ENCODE measurements at places on chromosomes 6 and 20.

GRCh38 chr20:24337069-24337468 lies 132.4 kb upstream of the SYNDIG1 start:
- DNase-seq, result no peak

DNA sequence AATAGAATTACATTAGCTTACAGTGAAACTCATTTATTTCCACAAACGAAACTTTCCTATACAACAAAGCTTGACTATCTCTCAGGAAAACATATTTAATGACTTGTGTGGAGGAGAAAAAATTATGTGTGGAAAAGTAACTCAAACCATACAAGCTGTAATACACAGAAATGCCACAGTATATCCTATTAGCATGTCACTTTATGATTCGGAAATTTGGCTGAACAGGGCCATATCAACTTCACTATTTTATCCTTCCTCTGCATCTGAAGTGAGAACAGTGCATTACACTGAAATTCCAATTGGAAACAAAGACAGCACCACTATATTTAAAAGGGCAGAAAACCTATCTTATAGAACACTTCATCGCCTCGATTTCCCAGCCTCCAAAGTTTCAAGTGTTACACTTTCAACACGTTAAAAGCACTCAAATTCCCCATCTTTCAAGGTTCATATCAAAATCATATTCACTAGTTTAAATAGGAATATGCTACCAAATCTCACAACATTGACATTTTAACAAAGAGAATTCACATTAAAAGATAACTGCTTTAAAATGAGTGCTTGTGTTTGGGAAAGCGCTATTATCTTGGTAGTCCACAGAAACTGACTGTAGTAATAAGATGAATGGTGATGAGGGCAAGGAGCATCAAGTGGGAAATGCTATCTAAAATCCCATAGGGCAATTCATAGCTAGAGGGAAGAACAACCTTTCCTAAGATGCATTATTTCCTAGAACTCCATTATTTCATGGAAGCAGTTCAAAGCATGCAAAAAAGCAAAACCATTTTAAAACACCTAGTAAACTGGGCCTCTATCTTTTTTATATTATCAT lies 1.8 kb downstream of the REV3L start:
- DNase-seq, result no peak

- DNase-seq, result no peak
Measured at GRCh38 chr6:154960854-154961530, 34.1 kb upstream of the TIAM2 start.

- DNase-seq, result no peak
Measured at GRCh38 chr6:16767765-16768476, 6.7 kb upstream of the ATXN1 start.

- DNase-seq, result no peak
Measured at GRCh38 chr20:9989066-9989724, 45.6 kb upstream of the ANKEF1 start.

GRCh38 chr6:52590152-52590891 lies 13.5 kb upstream of the TRAM2 start:
- DNase-seq, result peak; percentile 17

- DNase-seq, result no peak
Measured at GRCh38 chr6:131208787-131209186, 73.5 kb downstream of the AKAP7 start.

DNA sequence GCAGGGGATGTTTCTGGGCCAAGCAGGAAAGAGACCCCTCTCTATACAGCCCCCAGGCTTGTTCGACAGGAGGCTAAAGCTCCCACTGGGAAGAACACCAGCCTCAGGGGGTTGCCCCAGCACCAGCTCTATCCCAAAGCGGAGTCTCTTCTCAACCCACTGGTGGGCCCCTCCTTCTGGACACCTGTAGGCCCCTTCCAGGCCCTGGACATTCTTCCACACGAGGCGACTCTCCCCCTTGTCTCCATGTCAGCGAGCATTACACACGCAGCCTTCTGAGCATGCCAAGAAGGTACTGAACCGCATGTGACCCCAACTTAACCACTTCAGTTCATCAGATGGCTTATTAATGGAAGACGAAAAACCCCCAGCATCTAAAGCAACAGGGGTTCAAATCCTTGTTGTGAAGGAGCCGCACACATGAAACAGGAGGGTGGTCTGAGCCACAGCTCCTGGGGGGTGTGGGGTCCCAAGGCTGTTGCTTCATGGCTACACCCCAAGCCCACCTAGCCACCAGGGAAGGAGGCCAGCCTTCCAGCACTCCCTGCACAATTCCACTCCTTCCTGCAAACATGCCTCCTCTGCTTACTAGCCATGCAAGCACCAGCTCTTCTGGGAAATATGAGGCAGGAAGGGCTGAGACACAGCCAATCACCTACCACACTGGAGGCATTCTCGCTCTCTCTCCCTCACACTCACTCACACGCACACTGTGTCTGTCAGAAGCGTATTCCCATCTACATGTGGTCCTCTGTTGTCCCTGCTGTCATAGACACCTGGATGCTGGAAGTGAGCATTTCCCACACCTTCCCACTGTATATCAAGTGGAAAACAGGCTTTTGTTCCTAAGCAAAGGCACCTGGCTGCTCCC lies 104.5 kb downstream of the NOL4L start:
- DNase-seq, result no peak

- no peak for DNase-seq
Measured at GRCh38 chr6:18216411-18216810, 47.9 kb downstream of the DEK start.

DNA sequence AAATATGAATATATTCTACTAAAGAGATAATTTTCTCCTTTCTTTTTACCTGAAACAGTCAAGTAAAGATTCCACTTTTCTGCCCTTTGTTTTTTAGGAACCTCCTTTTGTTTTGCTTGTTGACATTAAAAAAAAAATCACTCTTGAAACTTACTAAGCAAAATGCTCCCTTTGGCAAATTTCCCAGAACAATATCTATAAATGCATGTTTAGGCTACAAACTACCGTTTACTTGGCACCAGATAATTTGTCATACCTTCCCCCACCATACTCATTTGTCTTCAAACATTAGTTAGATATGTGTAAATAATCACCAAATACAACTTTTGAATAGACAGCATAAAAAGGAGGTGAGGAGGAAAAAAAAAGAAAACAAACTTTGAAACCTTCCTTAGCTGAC lies 604.7 kb downstream of the RFPL4B start:
- no peak for DNase-seq

- DNase-seq, result no peak
Measured at GRCh38 chr20:4766631-4767030, 44.9 kb downstream of the PRND start.

DNA sequence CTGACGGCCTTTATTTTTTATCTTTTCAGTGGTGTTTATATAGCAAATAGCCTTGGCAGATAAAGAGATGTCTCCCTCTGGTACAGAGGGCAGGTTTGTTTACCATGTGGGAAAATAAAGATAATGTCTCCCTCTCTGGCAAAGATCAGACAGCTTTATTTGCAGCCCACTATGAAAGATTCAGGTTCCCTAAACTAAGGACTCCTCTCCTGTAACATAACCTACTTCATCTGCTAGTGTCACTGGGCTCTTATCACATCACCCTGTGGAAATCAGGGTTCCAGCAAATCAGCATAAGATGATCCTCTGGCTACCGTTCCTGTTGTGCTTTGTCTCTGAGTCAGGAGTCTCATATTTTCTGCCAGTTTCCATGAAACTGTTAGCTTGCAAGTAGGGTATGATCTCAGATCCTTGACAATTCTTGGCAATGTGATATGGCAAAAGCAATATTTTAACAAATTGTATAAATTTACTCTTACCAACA lies 3.1 kb downstream of the FBXL4 start:
- no peak for DNase-seq

DNA sequence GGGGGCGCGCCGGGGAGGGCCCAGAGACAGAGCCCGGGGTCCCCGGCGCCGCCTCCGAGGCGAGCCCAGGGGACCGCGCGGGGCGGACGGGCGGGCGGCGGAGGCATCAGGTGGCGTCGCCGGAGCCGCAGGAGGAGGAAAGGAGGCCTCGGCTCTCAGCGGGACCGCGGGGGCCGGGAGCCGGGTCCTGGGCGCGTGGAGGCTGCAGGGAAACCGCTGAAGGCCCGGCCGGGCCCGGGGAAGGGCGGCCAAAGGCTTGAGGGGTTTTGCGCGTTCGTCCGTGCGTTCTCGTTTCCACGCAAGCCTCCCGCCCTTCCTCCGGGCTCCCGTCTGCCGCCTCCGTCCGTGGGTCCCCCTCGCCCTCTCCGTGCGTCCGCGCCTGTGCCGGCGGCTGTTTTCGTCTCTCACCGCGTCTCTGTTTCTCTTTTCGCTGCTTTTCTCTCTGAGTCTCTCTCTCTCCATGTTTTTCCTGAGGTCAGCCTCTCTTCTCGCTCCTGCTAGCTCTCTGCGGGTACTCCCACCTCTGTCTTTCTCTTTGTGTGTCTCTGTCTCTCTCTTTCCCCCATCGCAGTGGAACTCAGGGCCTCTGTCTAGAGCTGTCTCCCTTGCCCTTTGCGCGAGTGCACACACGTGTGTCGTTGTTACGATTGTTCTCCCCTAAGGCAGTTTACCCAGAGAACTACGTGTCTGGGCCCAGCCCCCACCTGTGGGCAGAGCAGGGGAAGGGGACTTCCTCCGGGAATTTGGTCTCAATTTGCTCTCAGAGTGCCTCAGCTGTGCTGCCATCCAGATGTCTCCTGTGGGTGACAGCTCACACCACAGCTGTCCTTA lies 2.1 kb downstream of the IRF4 start:
- no peak for DNase-seq

- no peak for DNase-seq
Measured at GRCh38 chr6:80449726-80450125, 343.3 kb downstream of the BCKDHB start.

DNA sequence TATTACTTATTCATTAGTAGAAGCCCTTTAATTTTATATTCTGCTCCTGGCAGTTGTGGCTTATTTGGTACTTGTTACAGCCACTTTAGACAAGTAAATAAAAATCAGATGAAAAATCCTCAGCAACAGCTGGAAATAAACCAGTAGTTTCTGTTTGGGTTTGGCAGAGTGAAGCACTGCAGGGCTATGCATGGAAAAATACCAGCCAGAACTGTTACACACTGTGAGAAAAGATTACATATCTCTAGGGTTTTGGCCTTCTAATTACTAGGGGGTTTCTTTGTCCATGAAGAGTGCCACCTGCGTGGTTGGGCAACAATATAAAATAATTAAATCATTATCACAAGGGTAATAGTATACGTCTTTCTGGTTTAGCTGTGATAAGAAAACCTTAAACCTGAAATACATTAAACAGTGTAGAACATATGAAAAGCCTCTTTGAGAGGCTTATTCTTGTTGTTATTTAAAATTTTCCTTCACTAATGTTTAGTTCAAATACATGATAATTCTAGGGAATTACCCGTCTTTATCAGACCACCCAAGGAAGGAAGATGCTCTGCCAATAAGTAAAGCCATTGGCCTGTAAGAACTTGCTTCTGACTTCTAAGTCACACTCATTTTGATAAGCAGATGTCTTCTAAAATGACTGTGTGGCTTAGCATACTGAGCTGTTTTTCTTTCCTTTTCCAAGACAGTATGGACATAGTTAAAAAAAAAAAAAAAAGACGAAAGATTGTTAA lies 320.0 kb upstream of the FLRT3 start:
- no peak for DNase-seq

DNA sequence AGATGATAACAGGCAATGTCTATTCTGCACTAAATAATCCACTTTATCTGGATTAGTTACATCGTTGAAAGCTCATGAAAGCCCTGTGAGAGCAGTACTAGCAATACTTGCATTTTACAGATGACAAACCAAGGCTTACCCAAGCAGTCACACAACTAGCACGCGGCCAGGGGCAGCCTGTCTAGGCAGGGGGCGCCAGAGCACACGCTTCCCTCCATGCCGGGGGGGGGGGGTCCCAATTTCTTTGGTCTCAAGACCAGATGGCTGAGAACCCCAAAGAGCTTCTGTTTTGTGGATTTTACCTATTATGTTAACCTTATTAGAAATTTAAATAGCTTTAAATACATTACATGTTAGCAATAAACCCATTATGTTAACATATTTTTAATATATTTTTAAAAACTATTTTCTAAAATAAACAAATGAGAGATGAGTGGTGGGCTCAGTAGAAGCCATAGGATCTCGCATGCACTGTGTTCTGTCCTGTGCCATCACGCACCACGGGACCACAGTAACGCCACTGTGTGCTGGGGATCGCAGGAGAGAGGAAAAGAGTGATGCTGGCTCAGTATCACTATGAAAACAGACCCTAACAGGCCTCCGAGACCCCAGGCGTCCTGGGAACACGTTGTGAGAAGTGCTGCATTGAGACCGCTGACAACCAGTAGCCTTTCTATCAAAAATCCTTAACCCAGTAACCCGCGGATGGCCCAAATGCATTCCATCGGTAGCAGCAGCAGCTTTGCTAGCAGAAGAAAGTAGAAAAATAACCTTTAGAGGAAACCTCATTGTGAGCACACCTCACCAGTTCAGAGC lies 5.3 kb upstream of the PRR18 start:
- peak; percentile 18 for DNase-seq

DNA sequence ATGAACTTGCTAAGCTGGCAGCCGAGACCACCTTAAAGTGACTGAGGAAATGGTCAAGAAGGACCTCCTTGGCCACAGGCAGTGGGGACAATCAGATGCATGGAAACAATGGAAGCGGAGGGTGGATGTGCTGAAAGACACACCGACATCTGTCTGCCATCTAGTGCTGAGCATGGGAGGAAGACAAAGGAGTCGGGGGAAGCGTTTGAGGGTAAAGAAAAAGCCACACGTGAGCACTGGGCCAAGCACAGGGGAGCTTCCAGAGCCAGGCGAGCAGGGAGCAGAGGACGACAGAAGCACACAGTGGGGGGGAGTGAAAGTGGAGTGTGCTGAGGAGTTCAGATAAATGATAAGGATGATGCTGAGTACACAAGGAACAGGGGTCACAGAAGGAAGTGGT lies 367.8 kb downstream of the ZFAND3 start:
- DNase-seq, result peak; percentile 15

GRCh38 chr6:138227316-138227781 lies 9.1 kb upstream of the PBOV1 start:
- DNase-seq, result no peak

GRCh38 chr20:31829731-31830130 lies 10.6 kb downstream of the MYLK2 start:
- no peak for DNase-seq

DNA sequence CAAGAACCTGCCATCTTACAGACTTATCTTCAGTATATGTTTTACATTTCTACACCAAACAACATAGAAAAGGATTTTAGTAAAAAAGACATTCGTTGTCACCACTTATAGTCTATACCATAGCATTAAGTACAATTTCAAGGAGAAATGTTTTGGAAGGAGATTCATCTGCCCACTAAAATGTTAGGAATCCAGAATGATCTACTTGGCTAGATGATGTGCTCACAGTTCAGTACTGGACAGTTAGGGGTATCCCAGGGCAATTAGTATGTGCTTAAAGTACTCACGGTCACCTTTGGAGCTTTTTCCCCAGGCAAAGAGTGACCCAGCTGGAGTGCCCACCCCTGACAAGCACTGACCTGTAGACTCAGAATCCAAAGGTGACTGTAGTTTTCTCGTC lies 222.9 kb downstream of the SLC24A3 start:
- DNase-seq, result no peak

DNA sequence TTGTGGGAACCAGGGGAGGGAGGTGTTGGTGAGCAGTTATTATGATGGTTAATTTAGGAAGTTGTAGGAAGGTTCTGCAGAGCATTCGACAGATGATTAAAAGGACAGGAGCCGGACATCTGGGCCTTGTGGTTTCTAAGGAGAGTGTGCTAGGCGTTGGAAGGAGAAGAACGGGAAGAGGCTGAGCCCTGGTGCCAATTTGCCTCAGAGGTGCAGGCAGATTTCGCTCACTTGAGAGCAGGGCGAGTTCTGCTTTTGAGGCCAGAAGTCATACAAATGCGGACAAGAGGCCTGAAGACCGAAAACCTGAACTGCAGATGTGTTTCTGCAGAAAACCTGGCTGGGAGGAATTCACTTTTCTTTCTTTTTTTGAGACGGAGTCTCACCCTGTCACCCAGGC lies 30.5 kb upstream of the RPS6KA2 start:
- no peak for DNase-seq

All from hypothalamus (tissue), 51 donors.